A549 treated with dexamethasone at 1 μM for 4 hours (cell line): ENCODE measurements at places on chromosomes 6 and 20. TPM values are rescaled to one million over a fixed set of nuclear protein-coding genes. Genes with fewer than 3 reads are reported as not detected.

PNRC1 gene
- 29.5 to 40.4 TPM (median 38.9 TPM) in 5 replicates for total RNA-seq

PDE7B gene
- 0.59 to 1.1 TPM (median 0.73 TPM) in 5 replicates for total RNA-seq

PRSS35 gene
- 0.06 to 0.16 TPM (median 0.08 TPM) in 5 replicates for total RNA-seq

NRSN1 gene
- total RNA-seq = not detected in 5 replicates

MAP3K4 gene
- 11.2 to 13.2 TPM (median 12.9 TPM) in 5 replicates for total RNA-seq

SMOC2 gene
- 0.07 TPM in 1 of 5 replicates, not detected in the others for total RNA-seq
